ENCODE measurements at places on chromosomes 12 and 14. TPM values are rescaled to one million over a fixed set of nuclear protein-coding genes. Genes with fewer than 3 reads are reported as not detected.

SAMD15 gene
- total RNA-seq: 0.79 TPM

MYRFL gene
- 1.1 TPM for total RNA-seq

AGAP2 gene
- total RNA-seq: 1.1 TPM

TMPRSS12 gene
- total RNA-seq: not detected
